ENCODE measurements at places on chromosomes 2 and 18.

- H3K36me3 ChIP-seq, result peaks cover 12% of the 10 kb centered on the region
- H3K27me3 ChIP-seq, result no peaks in the 10 kb centered on the region
- DNase-seq, result no peak
- no peak overlapping the region for H3K27ac ChIP-seq
- no peaks in the 10 kb centered on the region for H3K4me1 ChIP-seq
- H3K4me3 ChIP-seq, result no peak overlapping the region
These were observed 22.8 kb downstream of the SRBD1 start for GRCh38 chr2:45588158-45588829.

- H3K27me3 ChIP-seq, result peaks cover 2% of the 10 kb centered on the region
- peak overlapping the region; percentile 57 for H3K27ac ChIP-seq
- peaks cover 40% of the 10 kb centered on the region for H3K4me1 ChIP-seq
- peaks cover 2% of the 10 kb centered on the region for H3K36me3 ChIP-seq
- peak; percentile 97 for DNase-seq
These were observed 231.5 kb downstream of the PRKCE start for GRCh38 chr2:45882707-45883602.

DNA sequence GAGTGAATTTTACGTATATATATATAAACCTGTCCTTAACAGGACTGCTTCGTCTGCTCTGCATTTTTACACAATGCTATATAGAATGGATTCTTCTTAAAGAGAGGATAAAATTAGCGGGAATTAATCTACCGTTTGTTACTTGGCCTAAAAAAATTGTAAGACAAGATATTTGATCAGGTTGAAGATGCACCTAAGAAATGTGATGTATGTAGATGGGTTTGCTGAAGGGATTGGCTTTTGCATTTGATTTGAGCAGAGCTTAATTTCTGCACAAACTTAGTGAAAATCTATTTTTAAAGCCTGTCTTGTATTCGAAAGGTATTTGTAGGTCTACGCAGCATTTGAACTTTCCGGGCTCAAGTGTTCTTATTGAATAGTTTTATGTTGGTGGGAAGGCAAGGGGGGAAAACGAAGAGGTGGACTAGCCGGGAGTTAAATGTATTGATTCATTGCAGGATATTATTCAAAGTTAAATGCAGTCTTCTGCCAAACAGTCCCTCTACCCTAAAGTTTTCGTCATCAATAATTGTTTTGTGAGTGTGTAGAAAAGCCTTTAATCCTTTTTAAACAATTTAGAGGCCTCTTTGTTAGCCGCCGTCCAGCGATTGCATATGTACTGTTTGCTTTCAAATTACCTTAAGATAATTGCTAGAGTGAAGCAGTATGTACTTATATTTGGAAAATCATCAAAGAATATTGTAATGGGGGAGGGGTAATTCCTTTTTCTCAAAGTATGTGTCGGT, 1.2 kb downstream of the PPP1CB start:
- H3K4me1 ChIP-seq, result peaks cover 15% of the 10 kb centered on the region
- DNase-seq, result peak; percentile 46
- peak overlapping the region; percentile 98 for H3K27ac ChIP-seq
- H3K27me3 ChIP-seq, result no peaks in the 10 kb centered on the region
- peak overlapping the region; percentile 64 for H3K4me3 ChIP-seq
- H3K36me3 ChIP-seq, result no peaks in the 10 kb centered on the region

- H3K4me1 ChIP-seq, result peaks cover 5% of the 10 kb centered on the region
- peaks cover 5% of the 10 kb centered on the region for H3K36me3 ChIP-seq
- H3K27me3 ChIP-seq, result no peaks in the 10 kb centered on the region
- H3K4me3 ChIP-seq, result no peak overlapping the region
These were observed 93.9 kb downstream of the FARSB start for GRCh38 chr2:222561817-222562645.

GRCh38 chr2:187924293-187924692, 367.4 kb upstream of the GULP1 start:
- no peaks in the 10 kb centered on the region for H3K27me3 ChIP-seq
- H3K36me3 ChIP-seq, result no peaks in the 10 kb centered on the region
- DNase-seq, result no peak
- no peak overlapping the region for H3K4me3 ChIP-seq
- H3K4me1 ChIP-seq, result no peaks in the 10 kb centered on the region

DNA sequence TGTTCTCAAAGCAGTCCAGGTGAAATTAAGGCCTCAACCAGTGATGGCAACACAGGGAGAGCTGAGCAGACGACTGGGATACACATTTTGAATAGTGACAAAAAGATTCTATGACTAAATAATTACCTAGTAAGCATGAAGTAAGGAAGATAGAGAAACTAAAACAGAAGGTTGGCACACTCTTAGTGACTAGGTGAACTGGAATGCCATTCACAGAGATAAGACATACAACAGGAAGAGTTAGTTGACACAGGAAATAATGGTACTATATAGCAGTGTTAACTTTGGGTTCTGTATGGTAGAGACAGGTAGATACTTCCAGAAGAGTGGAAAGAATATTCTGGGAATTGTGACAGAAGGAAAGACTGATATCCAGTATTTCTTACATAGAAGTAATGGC, 181.8 kb upstream of the NT5C1B start:
- H3K4me1 ChIP-seq, result no peaks in the 10 kb centered on the region
- H3K27ac ChIP-seq, result no peak overlapping the region
- no peak for DNase-seq
- H3K27me3 ChIP-seq, result no peaks in the 10 kb centered on the region

- no peaks in the 10 kb centered on the region for H3K27me3 ChIP-seq
- peak; percentile 65 for DNase-seq
- no peak overlapping the region for H3K4me3 ChIP-seq
- H3K27ac ChIP-seq, result no peak overlapping the region
- H3K4me1 ChIP-seq, result no peaks in the 10 kb centered on the region
- H3K36me3 ChIP-seq, result no peaks in the 10 kb centered on the region
These were observed 29.2 kb upstream of the TEX44 start for GRCh38 chr2:231563378-231563961.

GRCh38 chr18:32730620-32731091, 42.2 kb downstream of the KLHL14 start:
- H3K27ac ChIP-seq, result no peak overlapping the region
- no peaks in the 10 kb centered on the region for H3K27me3 ChIP-seq
- no peaks in the 10 kb centered on the region for H3K4me1 ChIP-seq
- peak; percentile 46 for DNase-seq

GRCh38 chr2:161123531-161124030, 36.6 kb upstream of the TANK start:
- no peaks in the 10 kb centered on the region for H3K36me3 ChIP-seq
- H3K4me1 ChIP-seq, result no peaks in the 10 kb centered on the region
- no peak overlapping the region for H3K4me3 ChIP-seq
- DNase-seq, result no peak
- H3K27me3 ChIP-seq, result no peaks in the 10 kb centered on the region
- H3K27ac ChIP-seq, result no peak overlapping the region

- H3K4me1 ChIP-seq, result no peaks in the 10 kb centered on the region
- peaks cover 20% of the 10 kb centered on the region for H3K36me3 ChIP-seq
- no peak overlapping the region for H3K27ac ChIP-seq
- no peak for DNase-seq
- H3K27me3 ChIP-seq, result no peaks in the 10 kb centered on the region
These were observed 40.6 kb downstream of the ACTR3 start for GRCh38 chr2:113930448-113930847.

- no peak for DNase-seq
- H3K36me3 ChIP-seq, result peaks cover under 1% of the 10 kb centered on the region
- H3K27ac ChIP-seq, result no peak overlapping the region
- no peak overlapping the region for H3K4me3 ChIP-seq
- peaks cover 12% of the 10 kb centered on the region for H3K4me1 ChIP-seq
These were observed 4.6 kb upstream of the D2HGDH start for GRCh38 chr2:241729868-241730267.

GRCh38 chr2:178429336-178429735, 21.6 kb downstream of the PRKRA start:
- no peak overlapping the region for H3K27ac ChIP-seq
- DNase-seq, result no peak
- no peak overlapping the region for H3K4me3 ChIP-seq
- peaks cover 52% of the 10 kb centered on the region for H3K36me3 ChIP-seq
- no peaks in the 10 kb centered on the region for H3K27me3 ChIP-seq

- H3K4me1 ChIP-seq, result no peaks in the 10 kb centered on the region
- H3K27me3 ChIP-seq, result no peaks in the 10 kb centered on the region
- H3K4me3 ChIP-seq, result no peak overlapping the region
- no peak overlapping the region for H3K27ac ChIP-seq
These were observed 11.3 kb upstream of the DPP4 start for GRCh38 chr2:162085090-162085891.

DNA sequence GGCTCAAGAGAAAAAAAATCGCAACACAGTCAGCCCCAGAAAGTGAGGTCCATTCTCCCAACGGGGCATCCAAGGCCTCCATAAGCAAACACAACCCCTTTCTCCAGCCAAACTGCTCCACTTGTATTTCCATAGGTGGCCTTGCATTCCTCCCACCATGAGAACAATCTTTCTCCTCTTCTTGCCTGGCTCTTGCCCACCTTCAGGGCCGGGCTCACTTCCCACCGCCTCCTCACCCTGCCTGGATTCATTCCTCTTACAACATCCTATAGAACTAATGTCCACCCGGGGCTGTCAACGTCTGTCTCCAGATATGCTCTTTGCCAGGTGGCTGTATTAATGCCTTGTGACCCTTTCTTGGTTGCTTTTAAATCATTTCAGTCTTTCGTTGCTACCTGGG, 124.5 kb downstream of the SMAD7 start:
- no peak overlapping the region for H3K27ac ChIP-seq
- H3K4me1 ChIP-seq, result peaks cover 52% of the 10 kb centered on the region
- H3K4me3 ChIP-seq, result no peak overlapping the region
- H3K27me3 ChIP-seq, result no peaks in the 10 kb centered on the region

DNA sequence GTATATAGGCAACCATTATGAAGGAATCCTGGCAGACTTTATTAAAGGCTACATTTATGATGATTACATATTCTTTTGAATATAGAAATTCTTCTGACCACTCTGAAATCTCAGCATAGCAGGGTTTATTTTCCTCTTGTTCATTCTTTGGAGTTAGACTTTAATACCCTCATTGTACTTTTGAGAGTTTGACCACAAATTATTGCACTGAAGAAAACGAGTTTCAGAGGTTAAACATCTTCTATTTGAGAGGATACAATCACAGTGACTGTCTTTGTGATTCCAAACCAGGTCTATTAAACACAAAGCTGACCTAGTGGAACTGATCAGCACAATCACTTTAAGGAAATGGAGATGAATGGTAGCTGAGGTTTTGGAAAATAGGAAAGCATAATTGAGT, 71.3 kb downstream of the XIRP2 start:
- no peak for DNase-seq
- H3K27ac ChIP-seq, result no peak overlapping the region
- H3K4me1 ChIP-seq, result no peaks in the 10 kb centered on the region
- H3K36me3 ChIP-seq, result no peaks in the 10 kb centered on the region

GRCh38 chr2:25190536-25190935, 22.2 kb upstream of the POMC start:
- H3K27ac ChIP-seq, result no peak overlapping the region
- H3K27me3 ChIP-seq, result peaks cover 2% of the 10 kb centered on the region
- DNase-seq, result no peak
- no peak overlapping the region for H3K4me3 ChIP-seq

- H3K27me3 ChIP-seq, result no peaks in the 10 kb centered on the region
- no peaks in the 10 kb centered on the region for H3K36me3 ChIP-seq
- H3K4me3 ChIP-seq, result no peak overlapping the region
These were observed 537.6 kb downstream of the THSD7B start for GRCh38 chr2:137302957-137303356.

All from muscle of leg (tissue), 16 donors.